ENCODE measurements at places on chromosomes 5 and 9. TPM values are rescaled to one million over a fixed set of nuclear protein-coding genes. Genes with fewer than 3 reads are reported as not detected.

GRCh38 chr9:108001237-108001636 lies 511.7 kb upstream of the KLF4 start:
- DNase-seq = no peak

- no peak for DNase-seq
Observed at GRCh38 chr5:100731768-100732167, 171.3 kb downstream of the ST8SIA4 start.

- no peak for DNase-seq
Observed at GRCh38 chr9:129781981-129782380, 21.0 kb upstream of the TOR1B start.

- no peak for DNase-seq
Observed at GRCh38 chr5:88480245-88480644, 211.6 kb upstream of the TMEM161B start.

GRCh38 chr9:86034863-86035734 lies 64.3 kb downstream of the GOLM1 start:
- no peak for DNase-seq

DNA sequence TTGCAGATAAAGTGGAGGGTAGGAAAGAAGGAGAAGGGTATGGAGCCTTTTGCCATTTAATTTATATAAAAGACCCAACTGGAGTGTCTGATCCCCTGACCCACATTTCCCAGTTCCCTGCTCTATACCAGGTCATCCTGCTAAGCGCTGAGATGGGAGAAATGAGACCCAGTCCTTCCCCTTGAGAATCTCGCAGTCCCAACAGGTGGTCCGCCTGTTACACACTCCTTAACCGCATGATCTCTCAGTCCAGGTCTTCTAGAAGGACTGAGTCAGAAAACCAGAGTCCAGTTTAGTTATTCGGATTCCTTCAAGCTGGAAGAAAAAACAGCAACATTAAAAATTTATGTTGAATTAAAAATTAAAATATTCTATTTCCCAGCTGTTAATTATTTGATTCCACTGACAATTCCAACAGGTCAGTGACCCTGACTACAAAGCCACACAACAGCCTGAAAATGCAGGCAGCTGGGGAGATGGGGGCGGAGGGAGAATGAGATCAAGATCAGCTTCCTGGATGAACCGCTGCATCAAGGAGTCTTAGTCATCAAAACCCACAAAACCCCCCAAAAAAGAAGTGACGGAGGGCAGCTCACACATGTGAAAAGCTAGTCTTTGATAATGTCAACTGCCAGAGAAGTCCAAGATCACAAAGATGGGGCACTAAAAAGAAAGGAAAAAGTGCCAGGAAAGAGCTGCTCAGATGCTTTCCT lies 44.0 kb downstream of the GGTA1 start:
- no peak for DNase-seq

Gene DOCK8
- 6.4 TPM for total RNA-seq

Gene ANKRD31
- total RNA-seq = 0.28 TPM

Gene WWC1
- total RNA-seq = 0.28 TPM

Gene CACNA1B
- total RNA-seq = 0.71 TPM

Gene C1QTNF3
- 32.8 TPM for total RNA-seq

All from sigmoid colon (tissue), 7 donors.